ENCODE measurements at places on chromosomes 1 and 21. TPM values are rescaled to one million over a fixed set of nuclear protein-coding genes. Genes with fewer than 3 reads are reported as not detected.

DNA sequence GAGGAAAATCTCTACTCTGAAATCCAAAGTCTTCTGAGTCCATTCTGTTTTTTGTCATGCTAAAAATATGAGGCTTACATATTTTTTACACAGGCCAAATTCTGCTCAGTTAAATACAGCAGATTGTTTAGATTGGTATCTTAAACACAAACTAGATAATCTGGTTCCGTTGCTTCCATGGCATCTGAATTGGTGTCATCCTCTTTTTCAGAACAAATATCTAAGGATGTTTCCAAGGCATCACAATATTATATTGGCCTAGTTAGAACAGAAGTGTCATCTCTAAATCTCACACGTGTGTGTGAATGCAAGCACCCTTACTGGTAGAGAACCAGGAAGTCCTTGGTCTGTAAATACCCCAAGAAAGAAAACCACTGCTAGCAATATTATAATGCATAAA, 151.2 kb downstream of the NRIP1 start:
- no peak overlapping the region for H3K27ac ChIP-seq
- H3K27me3 ChIP-seq: peaks cover under 1% of the 10 kb centered on the region
- no peaks in the 10 kb centered on the region for H3K36me3 ChIP-seq
- DNase-seq: no peak
- H3K4me1 ChIP-seq: no peaks in the 10 kb centered on the region

GRCh38 chr1:236853921-236854604, 59.0 kb downstream of the MTR start:
- no peak overlapping the region for H3K4me3 ChIP-seq
- no peaks in the 10 kb centered on the region for H3K4me1 ChIP-seq
- no peaks in the 10 kb centered on the region for H3K27me3 ChIP-seq
- no peak overlapping the region for H3K27ac ChIP-seq

GRCh38 chr1:44545961-44546360, 128.3 kb downstream of the TMEM53 start:
- H3K4me3 ChIP-seq: no peak overlapping the region
- no peak overlapping the region for H3K27ac ChIP-seq
- peaks cover 35% of the 10 kb centered on the region for H3K27me3 ChIP-seq
- H3K36me3 ChIP-seq: no peaks in the 10 kb centered on the region
- no peaks in the 10 kb centered on the region for H3K4me1 ChIP-seq
- DNase-seq: no peak

DNA sequence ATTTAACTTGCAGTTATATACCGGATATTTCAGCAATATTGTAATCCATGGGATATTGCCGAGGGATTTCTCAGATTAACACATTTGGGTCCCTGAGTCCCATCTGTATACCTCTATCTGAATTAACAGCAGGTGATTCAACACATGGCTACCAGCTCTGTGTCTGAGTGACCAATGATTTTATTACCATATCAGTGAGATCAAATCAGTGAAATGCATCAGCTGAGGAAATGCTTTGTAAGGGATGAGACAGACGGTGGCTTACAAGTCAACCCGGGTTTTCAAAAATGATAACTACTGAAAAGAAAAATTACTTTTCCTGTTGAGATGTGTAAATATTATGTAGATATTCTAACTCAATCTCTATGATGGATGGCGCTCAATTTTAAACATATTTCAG, 504.1 kb upstream of the PKN2 start:
- H3K27ac ChIP-seq: no peak overlapping the region
- no peak for DNase-seq
- H3K36me3 ChIP-seq: no peaks in the 10 kb centered on the region
- H3K4me3 ChIP-seq: no peak overlapping the region

DNA sequence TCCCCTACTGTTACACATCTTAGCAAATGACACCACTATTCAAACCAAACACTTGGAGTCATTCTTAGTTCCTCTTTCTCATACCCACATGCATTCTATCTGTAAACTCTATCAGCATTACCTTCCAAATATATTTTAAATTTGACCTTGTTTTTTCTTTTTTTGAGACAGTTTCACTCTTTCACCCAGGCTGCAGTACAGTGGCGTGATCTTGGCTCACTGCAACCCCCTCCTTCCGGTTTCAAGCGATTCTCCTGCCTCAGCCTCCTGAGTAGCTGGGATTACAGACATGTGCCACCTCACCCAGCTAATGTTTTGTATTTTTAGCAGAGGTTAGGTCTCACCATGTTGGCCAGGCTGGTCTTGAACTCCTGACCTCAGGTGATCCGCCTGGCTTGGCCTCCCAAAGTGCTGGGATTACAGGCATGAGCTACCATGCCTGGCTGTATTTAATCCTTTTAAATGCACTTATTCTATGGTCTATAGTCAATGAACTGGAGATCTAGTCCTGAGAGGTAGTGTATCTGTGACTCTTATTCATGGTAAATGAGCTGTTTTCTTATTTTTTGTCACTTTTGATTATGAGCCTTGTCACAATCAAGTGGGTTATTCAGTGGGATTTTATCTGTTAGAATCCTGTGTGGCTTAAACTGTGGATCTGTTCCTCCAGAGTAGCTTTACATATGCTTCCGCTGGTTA, 73.1 kb downstream of the GATAD2B start:
- peak overlapping the region; percentile 31 for H3K4me3 ChIP-seq
- H3K36me3 ChIP-seq: peaks cover 24% of the 10 kb centered on the region
- peak; percentile 45 for DNase-seq
- peak overlapping the region; percentile 85 for H3K27ac ChIP-seq
- peaks cover 14% of the 10 kb centered on the region for H3K4me1 ChIP-seq

DNA sequence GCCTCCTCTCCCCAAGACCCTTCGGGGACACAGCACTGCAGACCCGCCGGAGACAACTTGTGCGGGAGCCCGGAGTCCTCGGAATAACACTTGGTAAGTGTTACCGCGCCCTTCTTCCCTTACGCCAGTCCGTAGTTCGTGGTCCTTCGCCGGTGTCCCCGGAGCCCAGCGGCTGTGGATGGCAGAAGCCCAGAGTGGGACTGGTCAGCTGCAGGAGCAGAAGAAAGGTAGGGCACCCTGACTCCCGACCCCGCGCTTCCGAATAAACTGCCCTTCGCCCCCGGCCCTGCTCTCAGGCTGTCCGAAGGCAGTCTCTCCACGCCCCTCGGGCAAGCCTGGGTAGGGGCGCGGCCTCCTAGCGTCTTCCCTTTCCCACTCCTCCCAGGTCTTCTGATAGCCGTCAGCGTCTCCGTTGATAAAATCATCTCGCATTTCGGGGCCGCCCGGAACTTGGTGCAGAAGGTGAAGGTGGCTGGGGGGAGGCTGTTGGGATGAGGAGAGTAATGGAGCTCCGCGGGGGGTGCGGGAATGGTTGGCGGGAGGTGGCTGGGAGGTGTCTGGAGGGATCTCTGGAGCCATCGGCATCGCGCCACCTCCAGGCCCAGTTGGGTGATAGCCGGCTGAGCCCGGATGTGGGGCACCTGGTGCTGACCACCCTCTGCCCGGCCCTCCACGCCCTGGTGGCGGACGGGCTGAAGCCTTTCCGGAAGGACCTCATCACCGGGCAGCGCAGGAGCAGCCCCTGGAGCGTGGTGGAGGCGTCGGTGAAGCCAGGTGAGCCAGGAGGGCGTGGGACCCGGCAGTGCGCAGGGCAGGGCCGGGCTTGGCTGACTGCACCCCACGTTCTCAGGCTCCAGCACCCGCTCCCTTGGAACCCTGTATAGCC, 4.3 kb downstream of the RUSC1 start:
- H3K4me3 ChIP-seq: peak overlapping the region; percentile 85
- H3K4me1 ChIP-seq: peaks cover 40% of the 10 kb centered on the region
- peaks cover 7% of the 10 kb centered on the region for H3K36me3 ChIP-seq
- peak overlapping the region; percentile 78 for H3K27ac ChIP-seq
- peak; percentile 50 for DNase-seq

Gene OR2C3
- not detected for total RNA-seq

GRCh38 chr1:179287946-179288345, 5.7 kb upstream of the SOAT1 start:
- no peak for DNase-seq
- no peaks in the 10 kb centered on the region for H3K36me3 ChIP-seq
- H3K4me1 ChIP-seq: peaks cover 3% of the 10 kb centered on the region

DNA sequence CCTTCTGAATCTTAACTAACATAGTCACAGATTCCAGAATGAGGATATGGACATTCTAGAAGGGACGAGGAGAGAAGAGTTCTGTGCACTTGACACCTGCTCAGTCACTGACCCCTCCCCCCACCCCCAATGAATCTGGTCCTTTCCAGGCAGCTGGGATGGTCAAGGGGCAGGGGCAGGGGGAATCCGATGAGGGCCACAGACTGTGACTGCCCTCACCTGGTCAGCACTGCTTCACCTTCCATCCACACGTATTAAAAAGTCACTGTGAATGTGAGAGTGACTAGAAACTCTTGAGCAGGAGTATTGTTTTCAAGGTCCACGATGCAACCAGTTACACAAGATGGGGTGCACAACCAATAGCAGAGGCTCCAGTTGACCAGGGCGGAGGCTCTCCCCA, 9.5 kb upstream of the PRAMEF12 start:
- H3K27me3 ChIP-seq: peaks cover 21% of the 10 kb centered on the region
- H3K4me1 ChIP-seq: no peaks in the 10 kb centered on the region
- no peak overlapping the region for H3K4me3 ChIP-seq
- no peak for DNase-seq

- peaks cover 36% of the 10 kb centered on the region for H3K4me1 ChIP-seq
- H3K4me3 ChIP-seq: peak overlapping the region; percentile 82
- no peak for DNase-seq
- H3K27me3 ChIP-seq: no peaks in the 10 kb centered on the region
- H3K27ac ChIP-seq: peak overlapping the region; percentile 89
- no peaks in the 10 kb centered on the region for H3K36me3 ChIP-seq
These were observed 113.0 kb downstream of the OSBPL9 start for GRCh38 chr1:51729824-51730301.

DNA sequence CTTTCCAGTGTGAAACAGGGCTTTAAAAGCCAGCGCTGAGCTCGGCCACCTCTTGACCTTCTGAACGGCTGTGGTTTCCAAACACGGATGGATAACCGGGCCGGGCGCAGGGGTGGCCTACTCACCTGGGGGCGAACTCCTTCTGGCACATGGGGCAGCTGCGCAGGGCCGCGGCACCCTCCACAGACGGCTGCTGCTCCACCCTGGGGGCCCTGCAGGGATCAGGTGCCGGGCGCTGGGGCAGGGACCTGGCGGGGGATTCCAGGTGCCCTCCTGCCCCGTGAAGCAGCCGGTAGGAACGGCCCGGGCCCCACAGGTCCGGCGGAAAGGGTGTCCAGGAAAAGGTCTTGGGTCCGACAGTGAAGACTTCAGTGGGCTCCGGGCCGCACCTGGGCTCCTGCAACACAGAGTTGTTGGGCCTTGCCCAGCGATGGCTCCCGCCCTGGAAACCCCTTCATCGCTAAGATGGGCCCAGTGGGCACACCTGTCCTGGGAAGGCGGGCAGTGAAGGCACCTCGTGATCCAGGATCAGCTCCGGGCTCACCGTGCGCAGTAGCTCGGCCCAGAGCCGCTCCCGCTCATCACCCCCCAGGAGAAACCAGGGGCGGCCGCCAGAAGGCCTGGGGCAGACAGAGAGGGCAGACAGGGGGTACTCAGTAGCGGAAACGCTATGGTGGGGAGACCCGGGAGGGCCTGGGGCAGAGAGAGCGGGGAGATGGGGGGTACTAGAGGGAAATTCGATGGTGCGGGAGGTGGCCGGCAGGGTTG, 874 bp downstream of the FAAP20 start:
- DNase-seq: no peak
- peaks cover 26% of the 10 kb centered on the region for H3K4me1 ChIP-seq

- peaks cover 6% of the 10 kb centered on the region for H3K4me1 ChIP-seq
- no peak overlapping the region for H3K27ac ChIP-seq
- H3K4me3 ChIP-seq: no peak overlapping the region
- H3K27me3 ChIP-seq: peaks cover 2% of the 10 kb centered on the region
- DNase-seq: no peak
These were observed 1.8 kb downstream of the RD3 start for GRCh38 chr1:211490038-211490678.

DNA sequence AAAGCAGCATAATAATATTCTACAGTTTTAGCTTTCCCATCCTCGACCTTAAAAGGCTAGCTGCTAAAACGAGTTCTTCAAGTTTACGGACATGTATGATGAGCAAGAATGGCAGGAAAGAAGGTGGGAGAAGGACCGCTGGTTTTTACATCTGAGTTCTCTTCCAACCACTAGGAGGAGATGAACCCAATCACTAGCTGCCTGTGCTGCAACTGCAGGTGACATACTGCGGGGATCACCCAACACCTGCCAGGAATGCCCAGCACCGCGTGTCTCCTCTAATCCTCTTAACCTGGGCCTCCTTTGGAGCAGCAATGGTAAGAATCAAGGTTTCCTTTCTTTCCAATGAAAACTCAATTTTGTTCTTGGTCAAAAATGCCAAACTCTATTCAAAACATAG, 23.5 kb downstream of the TOR3A start:
- no peak overlapping the region for H3K27ac ChIP-seq
- no peak overlapping the region for H3K4me3 ChIP-seq
- no peak for DNase-seq
- no peaks in the 10 kb centered on the region for H3K27me3 ChIP-seq
- H3K36me3 ChIP-seq: peaks cover 2% of the 10 kb centered on the region

DNA sequence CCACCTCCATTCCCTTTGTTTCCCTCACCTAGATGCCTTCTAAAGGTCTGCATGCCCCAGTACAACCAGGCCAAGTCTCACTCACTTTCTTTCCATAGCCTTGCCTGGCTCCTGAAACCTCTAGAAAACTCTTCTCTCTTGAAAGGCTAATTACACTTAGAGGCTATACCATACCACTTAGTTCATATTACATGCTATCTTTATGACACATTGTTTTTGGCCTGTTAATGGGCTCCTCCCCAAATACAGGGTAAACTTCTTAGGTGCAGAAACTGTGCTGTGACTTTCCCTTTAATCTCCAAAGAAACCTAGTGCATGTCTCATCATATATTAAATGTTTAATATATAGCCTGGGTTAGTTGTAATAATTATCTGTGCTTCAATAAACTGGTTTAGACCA, 56.6 kb upstream of the C1orf105 start:
- H3K4me1 ChIP-seq: peaks cover 16% of the 10 kb centered on the region
- H3K36me3 ChIP-seq: peaks cover 27% of the 10 kb centered on the region
- H3K27me3 ChIP-seq: no peaks in the 10 kb centered on the region
- no peak for DNase-seq

DNA sequence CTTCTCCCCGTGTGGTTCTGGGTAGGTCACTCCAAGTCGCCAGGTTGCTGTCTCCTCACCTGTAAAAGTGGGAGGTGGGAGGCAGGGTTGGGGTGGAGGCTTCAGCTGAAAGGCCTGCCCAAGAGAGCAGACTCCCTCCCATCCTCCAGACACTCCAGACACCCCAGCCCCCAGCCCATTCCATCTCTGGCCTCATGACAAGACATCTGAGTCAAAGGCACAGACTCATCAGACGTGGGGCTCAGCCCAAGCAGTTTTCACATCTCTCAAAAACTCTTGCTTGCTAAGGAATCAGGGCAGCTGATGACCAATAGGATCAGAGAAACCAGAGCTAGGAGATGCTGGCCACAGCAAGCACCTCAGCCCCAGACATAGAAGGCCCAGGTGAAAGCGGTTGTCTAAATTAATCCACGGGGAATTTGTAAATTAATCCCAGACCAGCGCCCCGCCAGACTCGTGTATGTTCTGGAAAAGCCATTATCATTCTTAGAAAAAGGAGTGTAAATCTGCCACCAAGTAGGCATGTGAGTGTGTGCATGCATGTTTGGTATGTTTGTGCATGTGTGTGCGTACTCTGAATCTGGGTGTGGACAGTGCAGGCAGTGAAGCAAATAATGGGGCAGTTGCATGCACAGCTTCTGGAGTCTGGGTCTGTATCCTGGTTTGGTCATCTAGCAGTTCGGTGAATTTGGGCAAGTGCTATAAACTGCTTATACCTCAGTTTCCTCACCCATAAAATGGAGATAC, 55.2 kb downstream of the KCND3 start:
- no peak overlapping the region for H3K4me3 ChIP-seq
- H3K27ac ChIP-seq: no peak overlapping the region
- no peaks in the 10 kb centered on the region for H3K36me3 ChIP-seq
- no peaks in the 10 kb centered on the region for H3K4me1 ChIP-seq

GRCh38 chr1:13842497-13842896, 142.5 kb downstream of the PRDM2 start:
- no peaks in the 10 kb centered on the region for H3K4me1 ChIP-seq
- no peak overlapping the region for H3K4me3 ChIP-seq
- no peaks in the 10 kb centered on the region for H3K36me3 ChIP-seq
- no peak overlapping the region for H3K27ac ChIP-seq

Data from activated CD8-positive, alpha-beta memory T cell treated with anti-CD3 and anti-CD28 coated beads, Interleukin-2, amount 10 ng/mL, durations not matched to agents 7 days and 5 days (primary cell).